T1000 (cell line): ENCODE measurements at places on chromosomes 3 and 15.

DNA sequence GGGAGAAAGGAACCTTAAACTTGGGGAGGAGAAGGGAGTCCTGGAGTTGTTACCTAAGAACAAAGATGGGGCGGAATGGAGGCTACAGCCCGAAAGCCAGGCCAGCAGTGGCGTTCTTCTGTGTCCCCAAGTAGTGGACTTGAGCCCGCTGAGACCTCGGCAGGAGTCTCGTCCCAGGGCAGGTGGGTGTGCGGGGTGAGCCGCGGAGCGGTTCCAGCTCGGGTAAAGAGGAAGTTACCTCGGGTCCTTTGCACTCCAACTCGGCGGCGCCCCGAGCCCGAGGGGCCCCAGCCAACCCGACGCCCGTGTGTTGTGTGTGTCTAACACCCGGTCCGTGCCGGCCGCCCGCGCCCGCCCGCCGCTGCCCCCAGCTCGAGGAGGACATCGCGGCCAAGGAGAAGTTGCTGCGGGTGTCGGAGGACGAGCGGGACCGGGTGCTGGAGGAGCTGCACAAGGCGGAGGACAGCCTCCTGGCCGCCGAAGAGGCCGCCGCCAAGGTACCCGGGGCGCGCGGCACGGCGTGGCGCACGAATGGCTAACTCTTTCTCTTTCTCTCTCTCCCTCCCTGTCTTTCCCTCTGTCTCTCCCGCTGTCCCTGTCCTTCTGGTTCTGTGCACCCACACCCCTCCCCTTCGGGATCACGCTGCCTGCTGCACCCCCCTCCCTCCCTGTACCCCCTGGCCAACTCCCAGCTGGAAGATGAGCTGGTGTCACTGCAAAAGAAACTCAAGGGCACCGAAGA lies 959 bp downstream of the TPM1 start:
- DNase-seq: no peak

- DNase-seq: no peak
Measured at GRCh38 chr3:105700575-105700974, 168.2 kb downstream of the CBLB start.

DNA sequence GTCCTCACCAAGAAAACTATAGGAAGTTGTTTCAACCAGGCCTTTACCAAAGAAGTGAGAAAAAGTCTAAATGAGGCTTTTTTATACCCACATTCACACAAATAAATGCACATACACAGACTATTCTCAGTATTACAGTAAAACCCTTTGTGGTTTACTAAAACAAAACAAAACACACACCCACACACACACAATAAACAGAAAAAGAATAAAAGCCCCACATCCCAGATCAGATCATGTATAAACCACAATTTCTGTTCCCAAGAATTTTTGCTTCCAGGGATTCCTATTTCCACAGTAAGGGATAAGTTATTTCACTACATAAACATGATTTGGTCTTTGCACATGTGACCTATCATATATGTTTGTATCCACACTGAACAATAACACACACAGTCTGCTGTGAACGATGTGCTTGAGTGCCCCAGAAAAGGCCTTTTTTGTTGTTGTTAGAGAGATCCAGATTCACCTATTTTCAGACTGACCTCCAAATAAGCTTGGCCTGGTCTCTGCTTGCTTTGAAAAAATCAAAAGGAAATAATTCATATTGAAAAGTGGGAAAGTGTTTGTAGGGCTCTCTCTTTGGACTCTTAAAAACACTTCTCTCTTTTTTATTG lies 283.4 kb upstream of the ATP11B start:
- no peak for DNase-seq

DNA sequence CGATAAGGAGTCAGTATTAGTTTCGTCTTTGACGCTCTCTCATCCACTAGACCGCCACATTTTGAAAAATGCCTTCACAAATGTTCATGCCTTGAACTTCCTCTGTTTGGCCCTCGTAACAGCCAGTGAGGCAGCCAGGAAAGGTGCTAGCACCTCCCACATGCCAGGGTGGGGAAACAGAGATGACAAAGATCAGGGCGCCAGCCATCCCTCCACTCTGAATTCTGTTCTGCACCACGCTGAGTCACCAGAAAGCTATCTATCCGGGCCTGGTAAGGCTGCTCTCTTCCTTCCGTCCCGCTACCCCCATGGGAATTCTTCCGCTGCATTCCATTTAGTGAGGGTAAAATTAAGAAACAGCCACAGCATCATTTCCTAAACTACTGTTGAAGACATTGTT lies 31.3 kb upstream of the BCL2L10 start:
- DNase-seq: peak; percentile 88

DNA sequence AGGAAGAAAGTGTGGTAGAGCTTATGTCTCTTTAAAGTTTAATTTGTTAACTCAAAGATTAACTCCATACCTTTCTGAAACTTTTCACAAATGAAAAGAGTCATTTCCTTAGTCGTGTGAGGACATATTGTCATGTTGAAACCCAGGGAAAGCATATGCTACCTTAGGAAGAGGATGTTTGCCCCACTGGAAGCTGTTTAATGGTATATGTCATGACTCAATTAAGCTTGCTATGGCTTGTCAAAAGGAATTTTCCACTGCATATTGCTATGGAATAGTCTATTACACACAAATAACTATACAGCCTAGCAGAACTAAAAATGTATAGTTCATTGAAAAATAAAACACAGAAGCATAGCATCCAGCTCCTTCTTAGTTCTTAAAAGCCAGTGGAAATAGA lies 69.9 kb downstream of the NSUN3 start:
- no peak for DNase-seq

- no peak for DNase-seq
Measured at GRCh38 chr3:24034464-24034863, 89.4 kb downstream of the NR1D2 start.

DNA sequence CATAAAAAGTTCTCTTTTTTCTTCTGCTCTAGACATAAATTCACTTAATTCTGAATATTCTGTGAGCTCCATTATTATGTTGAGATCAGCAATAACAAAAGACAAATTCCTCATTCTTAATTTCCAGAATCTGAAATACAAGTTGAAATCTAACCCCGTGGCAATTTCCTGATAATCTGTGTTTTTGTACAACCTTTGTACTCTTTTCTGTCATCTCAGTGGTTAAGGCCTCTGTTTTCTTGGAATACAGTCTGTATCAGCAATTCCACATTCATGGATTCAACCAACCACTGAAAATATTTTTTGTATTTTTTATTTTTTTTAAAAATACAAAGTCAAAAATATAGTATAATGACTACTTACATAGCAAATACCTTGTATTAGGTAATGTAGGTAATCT lies 8.7 kb downstream of the CCR8 start:
- no peak for DNase-seq

DNA sequence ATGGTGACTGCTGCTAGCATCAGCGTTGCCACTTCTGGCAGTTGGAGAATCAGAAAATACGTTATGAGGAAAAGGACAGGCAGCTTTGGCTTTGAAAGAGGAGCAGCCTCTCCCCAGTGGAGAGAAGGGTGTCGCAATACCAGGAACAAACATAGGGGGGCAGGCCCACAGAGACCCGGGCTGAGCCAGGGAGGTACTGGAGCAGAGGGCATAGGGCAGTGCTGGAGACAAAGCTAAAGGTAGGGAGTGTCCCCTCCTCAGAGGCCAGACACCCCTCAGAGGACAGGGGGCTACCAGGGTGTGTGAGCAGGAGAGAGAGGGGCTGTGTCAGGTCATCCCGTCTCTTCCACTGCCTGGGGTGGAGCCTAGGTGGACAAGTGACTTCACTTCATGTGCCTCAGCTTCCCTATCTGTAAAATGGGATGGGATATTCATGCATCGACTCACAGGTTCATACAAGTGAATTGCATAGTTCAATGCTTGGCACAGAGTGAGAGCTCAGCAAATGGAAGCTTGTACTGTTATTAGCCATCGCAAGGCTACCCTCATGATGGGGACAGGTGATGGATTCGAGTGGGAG lies 49.7 kb upstream of the LIMD1 start:
- DNase-seq: no peak

- no peak for DNase-seq
Measured at GRCh38 chr15:65646486-65646885, 24.7 kb downstream of the SLC24A1 start.

DNA sequence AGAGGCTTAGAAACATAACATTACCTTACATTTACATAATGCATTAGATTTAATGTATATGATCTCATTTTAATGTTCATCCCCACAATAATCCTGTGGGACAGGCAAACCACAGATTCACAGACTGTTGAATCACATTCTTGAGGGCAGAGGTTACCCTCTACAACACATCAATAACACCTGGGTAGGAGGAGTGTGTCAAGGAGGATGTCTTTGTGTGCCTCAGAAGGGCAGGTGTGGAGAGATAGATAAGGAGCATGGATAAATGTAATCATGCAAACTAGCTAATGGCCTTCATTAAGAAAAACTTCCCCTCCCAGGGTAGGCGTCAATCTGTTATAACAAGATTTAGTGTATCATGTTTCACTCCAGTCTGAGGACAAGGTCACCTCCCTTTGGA lies 12.9 kb upstream of the MB21D2 start:
- no peak for DNase-seq

GRCh38 chr15:67840749-67841512 lies 1.1 kb upstream of the RNU6-1 start:
- no peak for DNase-seq

GRCh38 chr15:95449230-95449628 lies 881.3 kb upstream of the NR2F2 start:
- no peak for DNase-seq

DNA sequence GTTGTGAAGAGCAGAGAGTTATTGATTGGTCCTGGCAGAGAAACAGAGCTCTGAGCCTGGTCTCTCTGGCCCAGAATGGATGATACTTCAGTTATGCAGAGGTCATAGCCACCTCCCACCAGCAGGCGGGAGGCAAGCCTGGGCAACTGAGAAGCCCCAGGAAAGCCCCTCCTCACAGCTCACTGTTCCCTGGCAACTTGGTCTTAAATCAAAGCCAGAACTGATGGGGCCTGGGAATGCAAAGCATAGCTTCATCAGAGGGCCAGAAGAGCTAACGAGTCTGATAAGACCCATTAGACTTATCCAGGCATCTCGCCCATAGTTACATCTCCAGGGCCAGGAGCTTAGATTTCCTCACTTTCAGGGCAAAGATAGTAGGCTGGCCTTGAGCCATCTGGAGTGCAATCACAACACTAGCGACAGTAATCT lies 5.5 kb upstream of the COLQ start:
- DNase-seq: no peak

DNA sequence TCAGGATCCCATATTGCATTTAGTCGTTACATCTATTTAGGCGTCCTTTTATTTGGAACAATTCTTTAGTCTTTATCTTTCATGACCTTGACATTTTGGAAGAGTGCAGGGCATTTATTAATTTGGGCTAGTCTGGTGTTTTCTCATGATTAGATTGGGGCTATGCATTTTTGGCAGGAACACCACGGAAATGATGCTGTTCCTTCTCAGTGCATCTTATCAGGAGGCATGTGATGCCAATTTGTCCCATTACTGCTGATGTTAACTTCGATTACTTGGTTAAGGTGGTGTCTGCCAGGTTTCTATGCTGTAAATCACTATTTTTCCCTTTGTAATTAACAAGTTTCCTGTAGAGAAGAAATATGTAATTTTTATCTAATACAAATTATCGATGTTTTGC lies 18.1 kb upstream of the VWA5B2 start:
- no peak for DNase-seq

- DNase-seq: peak; percentile 1
Measured at GRCh38 chr15:93719921-93720351, 511.4 kb upstream of the MCTP2 start.

- no peak for DNase-seq
Measured at GRCh38 chr15:56241374-56242105, 2.1 kb downstream of the RFX7 start.

DNA sequence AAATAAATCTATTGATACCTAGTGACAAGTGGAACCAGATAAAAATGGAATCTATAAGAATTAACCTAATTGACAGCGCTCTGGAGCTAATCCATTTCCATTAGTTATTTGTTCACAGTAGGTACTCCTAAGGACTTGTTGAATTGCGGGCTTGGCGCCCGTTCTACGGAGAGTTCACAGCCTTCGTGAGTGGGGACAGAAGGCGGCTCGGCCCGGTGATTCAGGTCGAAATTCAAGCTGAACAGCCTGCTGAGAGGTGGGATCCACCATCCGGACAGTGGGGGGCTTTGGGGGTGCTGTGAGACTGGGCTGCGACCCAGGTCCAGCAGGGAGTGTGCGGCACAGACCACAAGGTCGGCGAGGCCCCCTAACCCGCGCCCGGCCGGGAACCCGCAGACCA lies 779 bp upstream of the CTNNB1 start:
- no peak for DNase-seq

- peak; percentile 23 for DNase-seq
Measured at GRCh38 chr3:142888481-142889211, at the start of gene PCOLCE2. PCOLCE2 (minus strand) TSS chr3:142889083; CDS start chr3:142888896, 187 bp downstream.
